Left ventricle myocardium inferior (tissue), 1 donor: ENCODE measurements at places on chromosomes 6 and 20.

GRCh38 chr6:46530896-46531295 is 39.6 kb upstream of the RCAN2 start:
- DNase-seq = no peak

DNA sequence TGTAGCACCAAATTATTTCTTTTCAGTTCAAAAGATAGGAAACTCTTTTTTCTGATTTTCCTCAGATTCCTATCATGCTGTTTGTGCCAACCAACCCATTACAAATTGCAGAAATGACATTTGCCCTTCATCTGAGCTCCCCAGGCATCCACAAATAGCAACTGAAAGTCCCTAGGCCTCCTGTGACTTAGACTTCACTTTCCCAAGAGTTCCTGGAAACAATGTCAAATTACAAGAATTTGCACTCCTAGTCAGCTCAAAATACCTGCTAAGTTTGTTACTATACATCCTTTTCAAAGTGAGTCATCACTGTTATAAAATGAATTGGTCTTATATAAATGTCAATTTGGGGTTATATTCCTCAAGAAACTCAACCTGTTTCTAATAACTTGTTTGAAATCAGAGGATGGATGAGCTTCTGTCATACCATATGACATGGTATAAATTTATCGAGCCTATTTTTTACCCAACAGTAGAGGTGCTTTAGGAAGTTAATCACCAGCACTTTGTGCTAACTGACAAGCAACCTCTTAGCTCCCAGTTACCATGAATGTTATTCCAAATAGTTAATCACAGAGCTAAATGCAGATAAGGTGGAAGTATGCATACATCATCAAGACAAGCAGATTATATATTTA is 256.5 kb downstream of the HACE1 start:
- no peak for DNase-seq

- DNase-seq = no peak
Observed at GRCh38 chr6:75673884-75674283, 72.2 kb downstream of the SENP6 start.

- DNase-seq = no peak
Observed at GRCh38 chr6:148566664-148567350, 180.0 kb upstream of the UST start.

DNA sequence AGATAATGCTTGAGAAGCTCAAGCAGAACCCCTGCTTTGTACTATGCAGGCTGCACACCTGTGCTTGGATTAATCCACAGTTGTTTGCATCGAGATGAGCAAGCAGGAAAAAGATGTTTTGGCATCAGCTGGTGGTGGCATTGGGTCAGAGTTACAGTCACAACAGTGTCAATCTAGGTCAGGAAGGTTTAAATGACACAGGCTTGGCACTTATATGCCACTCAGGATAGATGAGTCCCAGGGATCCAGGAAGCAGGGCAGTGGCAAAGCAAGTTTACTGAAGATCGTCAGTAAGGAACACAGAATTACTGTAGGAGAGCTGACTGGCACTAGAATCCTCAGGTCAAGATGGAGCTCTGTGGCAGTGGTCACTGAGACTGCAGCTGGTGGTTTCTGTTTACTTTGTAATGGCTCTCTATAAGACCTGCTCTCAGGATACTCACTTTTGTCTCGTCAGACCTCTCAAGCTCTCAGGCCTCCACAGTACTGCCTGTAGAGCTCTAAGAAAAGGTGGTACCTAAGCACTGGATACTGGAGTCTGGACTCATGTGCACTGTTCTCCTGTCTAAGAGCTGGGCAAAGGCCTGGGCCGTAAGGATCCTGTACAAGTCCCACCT is 110.1 kb upstream of the HS3ST5 start:
- DNase-seq = no peak

DNA sequence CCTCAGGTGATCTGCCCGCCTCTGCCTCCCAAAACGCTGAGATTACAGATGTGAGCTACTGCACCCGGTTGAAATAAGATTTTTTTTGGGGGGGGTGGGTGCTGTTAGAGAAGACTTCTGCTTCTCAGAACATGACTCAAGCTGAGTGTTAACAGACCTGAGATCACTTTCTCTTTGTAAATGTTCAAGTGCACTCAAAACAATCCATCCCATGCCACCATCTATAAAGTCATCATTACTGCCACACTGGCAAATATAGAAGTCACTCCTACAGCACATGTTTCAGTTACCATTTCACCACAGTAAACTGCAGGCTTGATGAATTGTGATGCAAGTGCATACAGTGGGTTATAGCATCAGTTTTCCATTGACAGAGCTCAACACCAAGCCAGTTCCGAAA is 9.0 kb downstream of the VPS16 start:
- no peak for DNase-seq

- DNase-seq = no peak
Observed at GRCh38 chr6:109130065-109130464, 34.8 kb downstream of the CEP57L1 start.

- DNase-seq = no peak
Observed at GRCh38 chr6:967701-968100, 274.8 kb upstream of the EXOC2 start.

- no peak for DNase-seq
Observed at GRCh38 chr20:32479012-32479411, 106.1 kb downstream of the NOL4L start.

DNA sequence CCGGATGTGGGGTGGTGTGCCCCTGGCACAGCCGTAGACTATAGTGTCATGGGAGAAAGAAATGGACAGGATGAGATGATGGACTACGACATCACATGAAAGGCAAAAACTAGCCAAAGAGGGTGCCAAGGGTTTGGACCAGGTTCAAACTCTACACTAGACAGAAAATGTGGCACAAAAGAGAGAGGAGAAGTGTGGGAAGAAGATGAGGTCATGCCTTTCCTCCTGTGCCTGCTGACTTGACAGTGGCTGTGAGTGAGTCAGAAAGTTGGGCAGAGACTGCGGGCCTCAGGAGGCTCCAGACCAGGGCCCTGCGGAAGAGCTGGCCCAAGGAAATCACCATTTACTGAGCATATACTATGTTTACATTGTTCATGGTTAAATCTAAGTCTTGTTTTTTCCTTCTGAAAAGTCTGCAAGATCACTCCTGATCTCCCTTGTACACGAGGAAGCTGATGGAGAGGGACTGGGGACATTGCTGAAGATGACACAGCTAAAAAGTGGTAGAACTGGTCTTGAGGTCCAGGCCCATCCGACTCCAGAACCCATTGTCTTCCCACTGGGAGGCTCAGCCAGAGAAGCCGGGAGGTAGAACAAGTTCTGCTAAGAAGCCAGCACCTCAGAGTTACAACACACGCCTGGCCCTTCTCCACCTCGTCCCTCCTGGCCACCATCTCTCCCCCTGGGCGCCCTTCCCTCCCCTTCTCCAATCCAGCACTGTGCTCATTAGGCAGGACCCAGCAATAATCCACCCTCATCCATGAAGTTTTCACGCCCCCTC is 35.6 kb downstream of the CNKSR3 start:
- DNase-seq = no peak

GRCh38 chr6:3777730-3778461 is 26.4 kb upstream of the PXDC1 start:
- no peak for DNase-seq

DNA sequence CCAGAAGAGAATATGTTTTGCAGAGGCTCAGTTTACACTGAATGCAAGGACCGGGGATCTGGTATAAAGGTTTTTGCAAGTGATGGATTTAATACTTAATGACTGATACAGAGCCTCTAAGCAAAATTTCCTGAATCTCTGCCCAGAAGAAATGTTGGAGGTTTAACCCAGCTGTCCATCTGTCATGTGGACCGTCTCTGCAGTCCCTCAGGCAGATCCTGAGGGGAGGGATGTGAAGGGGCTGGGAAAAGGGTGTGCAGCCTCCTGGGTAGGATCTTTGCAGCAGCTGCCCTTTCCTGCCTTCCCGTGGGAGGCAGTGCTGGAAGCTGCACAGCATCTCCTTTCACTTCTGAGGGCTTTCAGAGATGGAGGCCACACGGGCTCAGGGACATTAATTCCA is 207.0 kb downstream of the SLC24A3 start:
- DNase-seq = no peak

DNA sequence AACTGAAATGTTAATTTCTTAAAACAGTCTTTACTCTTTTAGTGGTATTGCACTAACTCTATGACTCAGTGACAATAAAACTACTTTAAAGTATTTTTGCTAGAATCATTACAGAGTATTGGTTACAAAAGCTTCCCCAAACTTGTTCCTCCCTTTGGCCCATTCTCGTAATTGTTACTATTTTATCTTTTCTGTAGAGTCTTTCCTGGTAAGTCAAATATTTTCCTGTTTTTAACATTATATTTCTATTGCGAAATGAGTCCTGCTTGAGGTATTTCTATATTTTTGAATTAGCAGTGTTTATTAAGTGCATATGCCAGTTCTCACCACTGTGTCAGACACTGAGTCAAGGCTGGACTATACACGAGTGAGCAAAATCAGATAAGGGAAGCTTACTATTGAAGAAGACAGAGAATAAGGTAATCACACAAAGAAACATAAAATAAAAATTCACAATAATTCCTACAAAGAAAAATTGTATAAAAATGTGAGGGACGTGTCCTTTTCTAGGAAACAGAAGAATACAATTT is 970.5 kb downstream of the EYS start:
- DNase-seq = no peak

DNA sequence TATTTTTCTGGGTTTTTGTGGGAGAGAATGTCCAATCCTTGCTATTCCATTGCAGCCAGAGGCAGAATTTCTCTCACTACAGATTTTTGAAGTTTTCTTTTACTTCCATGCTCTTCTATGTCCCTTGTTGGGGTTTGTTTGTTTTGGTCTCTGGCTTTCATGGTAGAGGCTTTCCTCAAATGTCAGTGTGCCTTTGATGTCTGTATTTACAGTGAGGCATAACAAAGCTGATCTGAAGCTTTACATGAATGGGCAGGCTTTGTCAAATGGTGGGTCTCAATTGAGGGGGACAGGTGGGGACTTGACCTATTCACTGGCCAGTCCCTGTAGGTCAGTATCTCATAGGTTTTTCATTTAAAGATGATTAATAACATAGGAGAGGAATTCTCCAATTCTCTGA is 8.6 kb upstream of the CARMIL1 start:
- no peak for DNase-seq

DNA sequence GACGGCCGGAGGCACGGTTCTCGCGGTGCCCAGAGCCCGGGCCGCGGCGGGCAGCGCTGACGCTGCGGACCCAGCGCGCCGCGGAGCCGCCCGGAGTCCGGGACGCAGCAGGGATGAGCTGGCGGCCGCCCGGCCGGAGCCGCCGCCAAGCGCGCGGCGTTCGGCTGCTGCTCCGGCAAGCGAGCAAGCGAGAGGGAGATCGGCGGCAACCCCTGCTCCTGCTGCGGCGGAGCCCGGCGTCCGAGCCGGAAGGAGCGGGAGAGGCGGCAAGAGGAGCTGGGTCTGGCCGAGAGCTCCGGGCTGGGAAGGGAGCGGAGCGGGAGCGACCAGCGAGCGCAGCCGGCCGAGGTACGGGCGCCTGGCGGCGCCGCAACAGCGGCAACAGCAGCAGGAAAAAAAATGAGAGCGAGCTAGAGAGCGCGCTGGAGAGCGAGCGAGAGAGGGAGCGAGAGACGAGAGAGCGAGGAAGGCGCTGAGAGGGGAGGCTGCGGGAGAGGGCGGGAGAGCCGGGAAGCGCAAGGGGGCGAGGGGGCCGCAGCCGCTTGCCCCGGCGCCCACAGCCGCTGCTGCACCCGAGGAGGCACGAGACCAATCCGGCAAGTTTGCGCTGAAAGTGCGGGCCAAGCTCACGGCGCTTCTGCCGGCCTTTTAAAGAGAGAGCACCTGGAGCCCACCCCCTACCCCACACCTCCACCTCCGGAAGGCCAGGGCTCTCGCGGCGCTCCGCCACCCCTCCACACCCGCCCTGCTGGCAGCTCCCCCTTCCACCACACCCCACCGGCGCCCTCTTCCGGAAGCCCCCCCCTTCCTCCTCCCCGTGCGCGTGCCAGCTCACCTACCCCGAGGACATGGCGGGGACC is 496 bp downstream of the GRM4 start:
- no peak for DNase-seq

GRCh38 chr20:8811801-8812594 is 256.9 kb upstream of the PLCB4 start:
- DNase-seq = no peak

DNA sequence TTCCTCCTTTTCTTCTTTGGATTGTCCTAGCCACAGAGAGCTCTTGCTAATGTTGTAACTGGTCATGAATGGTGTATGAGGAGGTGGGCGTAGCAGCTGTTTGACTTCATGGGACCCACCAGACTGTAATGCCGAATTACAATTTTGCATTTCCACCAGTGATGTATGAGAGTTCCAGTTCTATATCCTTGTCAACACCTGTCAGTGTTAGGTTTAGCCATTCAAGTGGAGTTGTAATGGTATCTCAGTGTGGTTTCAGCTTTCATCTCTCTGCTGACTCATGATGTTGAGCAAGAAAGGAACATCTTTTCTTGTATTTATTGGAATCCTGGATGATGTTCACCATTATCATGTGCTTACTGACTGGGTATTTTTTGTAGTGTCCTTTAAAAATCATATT is 5.1 kb downstream of the IGF2R start:
- DNase-seq = no peak

DNA sequence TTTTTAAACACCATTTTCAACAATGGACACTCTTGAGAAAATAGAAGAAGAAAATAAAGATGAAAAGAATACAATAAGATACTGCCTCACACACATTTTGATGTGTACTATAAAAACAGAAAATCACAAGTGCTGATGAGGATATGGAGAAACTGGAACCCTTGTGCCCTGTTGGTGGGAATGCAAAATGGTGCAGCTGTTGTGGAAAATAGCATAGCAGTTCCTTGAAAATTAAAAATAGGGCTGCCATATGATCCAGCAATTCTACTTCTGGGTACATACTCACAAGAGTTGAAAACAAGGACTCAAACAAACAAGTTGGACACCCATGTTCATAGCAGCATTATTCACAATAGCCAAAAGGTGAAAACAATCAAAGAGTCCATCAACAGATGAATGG is 173.0 kb downstream of the KIF16B start:
- DNase-seq = no peak

DNA sequence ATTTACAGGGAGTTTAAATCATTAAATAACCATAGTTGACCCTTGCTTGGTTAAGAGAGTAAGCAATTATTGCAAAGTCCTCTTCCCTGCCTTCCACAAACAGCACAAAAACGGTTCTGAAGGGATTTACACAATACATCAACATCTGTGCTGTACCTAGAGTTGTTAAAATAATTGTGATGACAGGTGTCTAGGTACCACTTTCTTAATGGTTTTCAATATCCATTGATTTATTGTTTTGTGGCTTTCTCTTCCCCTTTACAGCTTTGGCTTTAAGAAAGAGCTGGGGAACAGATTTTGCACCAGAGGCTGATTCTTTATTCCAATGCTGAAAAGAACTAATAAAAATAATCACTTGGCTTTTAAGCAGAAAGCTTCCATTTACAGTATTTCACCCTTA is 598 bp upstream of the SOX4 start:
- no peak for DNase-seq

DNA sequence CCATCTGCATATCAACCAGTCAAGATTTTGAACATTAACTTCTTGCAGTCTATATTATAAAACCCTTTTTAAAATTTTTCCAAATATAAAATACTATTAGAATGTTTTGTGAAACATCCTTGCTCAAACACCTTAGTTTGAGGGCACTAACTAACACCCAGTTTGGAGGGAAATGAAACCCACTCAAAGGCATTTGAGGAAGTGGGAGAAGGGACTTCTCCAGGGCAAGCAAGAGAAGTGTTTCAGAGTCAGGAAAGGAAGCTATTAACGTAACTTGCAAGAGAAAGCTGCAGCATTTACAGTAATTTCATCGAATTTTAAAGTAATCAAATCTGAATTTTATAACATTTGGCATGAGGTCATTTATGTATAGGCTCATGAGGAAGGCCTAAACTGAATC is 21.3 kb downstream of the MTFR2 start:
- no peak for DNase-seq
